ENCODE measurements at places on chromosomes 12 and 14. TPM values are rescaled to one million over a fixed set of nuclear protein-coding genes. Genes with fewer than 3 reads are reported as not detected.

DNA sequence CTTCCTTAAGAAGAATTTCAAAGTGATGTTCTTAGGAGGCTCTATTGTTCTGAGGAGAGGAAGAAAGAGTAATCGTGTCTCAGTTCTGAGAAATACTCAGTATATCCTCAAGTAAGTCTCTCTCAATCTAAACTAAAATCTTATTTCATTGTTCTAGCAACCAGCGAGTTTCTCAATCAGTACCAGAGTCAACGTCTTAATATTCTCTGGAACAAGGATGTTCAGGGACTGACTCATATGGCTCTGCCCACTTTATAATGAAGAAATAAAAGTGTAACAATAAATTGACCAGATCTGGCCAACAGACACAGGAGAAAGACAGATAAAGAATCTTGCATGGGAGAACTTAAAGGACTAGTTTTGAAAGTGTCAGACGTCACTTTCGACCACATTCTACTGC is 469.8 kb upstream of the FLRT2 start:
- DNase-seq, result no peak

DNA sequence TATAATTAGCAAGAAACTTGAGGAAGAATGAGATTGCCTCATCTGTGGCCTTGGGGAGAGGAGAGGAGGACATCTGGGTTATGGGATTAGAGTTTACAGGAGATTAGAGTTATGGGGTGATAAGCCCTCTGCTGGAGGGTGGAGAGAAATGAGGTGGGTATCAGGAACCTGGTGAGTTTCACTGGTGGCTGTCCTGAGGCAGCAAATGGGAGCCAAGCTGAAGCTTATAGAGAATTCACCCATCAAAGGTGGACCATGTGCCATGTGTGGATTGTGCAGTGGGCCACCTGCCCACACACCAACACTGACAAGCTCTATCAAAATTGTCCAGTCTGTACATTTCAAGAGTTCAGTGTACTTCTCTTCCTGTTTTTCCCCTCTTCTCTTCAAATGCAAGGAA is 135.3 kb downstream of the AEBP2 start:
- DNase-seq, result no peak

- DNase-seq, result no peak
Measured at GRCh38 chr12:103538397-103538796, 42.6 kb upstream of the C12orf42 start.

- DNase-seq, result no peak
Measured at GRCh38 chr12:66345212-66345611, 42.9 kb downstream of the HELB start.

GRCh38 chr12:88952562-88952942 is 372.3 kb upstream of the KITLG start:
- DNase-seq, result peak; percentile 41

DNA sequence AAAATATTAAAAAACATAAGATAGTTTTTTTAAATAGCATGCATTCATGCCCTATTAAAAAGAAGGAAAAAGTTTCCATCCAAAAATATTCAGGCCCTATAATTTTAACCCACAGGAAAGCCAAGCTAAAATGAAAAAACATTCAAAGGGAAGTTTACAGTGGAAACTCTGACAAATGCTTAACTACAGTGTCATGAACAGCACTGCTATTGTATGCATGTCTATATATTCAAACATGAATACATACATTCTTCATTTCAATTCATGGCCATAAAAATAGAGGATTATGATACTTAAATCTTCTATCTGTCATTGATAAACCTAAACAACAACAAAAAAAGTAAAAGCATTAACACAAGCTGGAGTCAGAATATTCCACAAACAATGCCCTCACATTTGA is 67.4 kb downstream of the PPP2R5E start:
- DNase-seq, result no peak

GRCh38 chr12:123269395-123269892 is 2.2 kb downstream of the CDK2AP1 start:
- no peak for DNase-seq

- DNase-seq, result no peak
Measured at GRCh38 chr14:91911474-91912032, 35.9 kb downstream of the FBLN5 start.

RD3L gene
- not detected for total RNA-seq

TAS2R13 gene
- total RNA-seq, result not detected

LRRC10 gene
- total RNA-seq, result not detected

TAS2R7 gene
- not detected for total RNA-seq

CCDC38 gene
- total RNA-seq, result 0.20 TPM
